ENCODE measurements at places on chromosomes 1 and 21. TPM values are rescaled to one million over a fixed set of nuclear protein-coding genes. Genes with fewer than 3 reads are reported as not detected.

Gene LRRC8C
- 6.4 TPM for total RNA-seq

GRCh38 chr1:192147696-192148095 lies 10.6 kb upstream of the RGS18 start:
- DNase-seq, result no peak

Gene MATN1
- total RNA-seq, result 0.20 TPM

DNA sequence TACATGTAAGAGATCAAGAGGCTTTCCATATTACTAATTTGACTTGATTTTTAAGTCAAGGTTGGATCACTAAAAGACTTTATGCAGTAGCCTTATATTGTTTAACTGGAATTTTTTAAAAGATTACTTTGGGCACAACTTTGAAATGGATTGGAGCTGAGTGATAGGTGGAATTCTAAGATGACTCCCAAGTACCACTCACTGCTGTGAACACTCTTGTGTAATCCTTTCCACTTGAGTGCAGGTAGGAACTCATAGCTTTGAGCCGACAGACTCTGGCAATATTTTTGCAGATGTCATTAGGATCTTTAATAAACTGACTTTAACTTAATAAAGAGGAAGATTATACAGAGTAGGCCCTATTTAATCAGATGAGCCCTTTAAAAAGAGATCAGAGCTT lies 831.1 kb upstream of the NCAM2 start:
- no peak for DNase-seq

Gene OR2L8
- not detected for total RNA-seq

- peak; percentile 23 for DNase-seq
These were observed 20.5 kb upstream of the RPTN start for GRCh38 chr1:152179566-152179965.

Gene TNFRSF1B
- total RNA-seq, result not detected

Gene SPRR2F
- total RNA-seq, result not detected

Gene NPL
- total RNA-seq, result 2.6 TPM

GRCh38 chr1:241802863-241803262 lies 45.1 kb upstream of the EXO1 start:
- DNase-seq, result no peak

- DNase-seq, result no peak
These were observed 123.9 kb downstream of the GLIS1 start for GRCh38 chr1:53615101-53615500.

Gene TNNI3K
- total RNA-seq, result not detected

- no peak for DNase-seq
These were observed 19.1 kb downstream of the MARCKSL1 start for GRCh38 chr1:32316903-32317277.

Gene KRTAP19-1
- not detected for total RNA-seq

GRCh38 chr1:106266786-106267185 lies 789.7 kb upstream of the PRMT6 start:
- DNase-seq, result no peak

GRCh38 chr1:154614247-154614646 lies 6.3 kb upstream of the ADAR start:
- DNase-seq, result no peak

GRCh38 chr21:33116676-33117075 lies 46.7 kb downstream of the OLIG1 start:
- DNase-seq, result peak; percentile 43

Gene ST6GALNAC5
- 2.1 TPM for total RNA-seq

DNA sequence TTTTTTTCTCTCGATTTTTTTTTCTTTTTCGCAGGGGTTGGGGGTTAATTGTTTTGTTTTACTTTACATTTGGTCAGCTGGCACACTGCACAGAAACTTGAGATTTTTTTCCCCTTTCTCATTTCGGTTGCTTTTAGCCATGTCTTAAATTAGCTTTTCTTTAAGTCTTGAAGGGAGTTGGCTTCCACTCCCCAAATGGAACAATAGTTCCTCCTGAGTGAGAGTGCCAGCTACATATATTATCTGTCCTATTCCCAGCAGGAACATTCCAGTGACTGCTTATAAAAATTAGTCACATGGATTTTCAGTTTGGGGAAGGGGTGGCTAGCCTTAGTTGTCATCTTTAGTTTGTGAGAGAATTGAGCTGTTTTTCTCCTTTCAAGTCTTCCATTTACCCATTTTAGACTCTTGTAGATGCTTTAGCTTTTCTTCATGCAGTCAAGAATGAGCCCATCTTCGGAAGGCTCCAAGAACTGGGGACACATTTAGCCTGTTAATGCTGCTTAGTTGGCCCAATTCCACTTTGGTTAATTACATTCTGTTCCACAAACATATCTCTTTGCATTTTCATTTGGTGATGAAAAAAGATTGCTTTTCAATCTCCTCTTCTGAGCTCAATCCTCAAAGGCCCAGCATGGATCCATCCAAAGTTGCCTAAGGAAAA lies 510.1 kb upstream of the CXADR start:
- DNase-seq, result no peak

Gene GPR157
- total RNA-seq, result 4.7 TPM

DNA sequence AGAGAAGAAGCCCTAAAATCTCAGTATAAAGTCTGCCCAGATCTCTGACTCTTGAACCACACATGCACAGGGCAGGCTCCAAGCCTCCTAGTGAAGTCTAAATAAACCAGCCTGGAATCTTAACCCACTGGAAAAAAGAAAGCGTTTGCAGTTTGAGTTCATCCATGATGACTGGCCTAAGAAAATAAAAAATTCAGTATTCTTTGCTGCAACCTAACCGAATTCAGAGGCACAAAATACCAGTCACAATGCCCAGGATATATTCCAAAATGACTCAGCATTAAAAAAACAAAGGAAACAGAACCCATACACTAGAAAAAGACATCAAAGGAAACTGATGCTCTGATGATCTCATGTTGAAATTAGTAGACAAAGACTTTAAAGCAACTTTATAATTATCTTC lies 269.2 kb downstream of the SDCCAG8 start:
- peak; percentile 85 for DNase-seq

- no peak for DNase-seq
These were observed 71.3 kb downstream of the RIPK4 start for GRCh38 chr21:41695513-41695912.

GRCh38 chr1:206447422-206447765 lies 22.9 kb upstream of the IKBKE start:
- DNase-seq, result no peak

Gene SPRR3
- total RNA-seq, result not detected

DNA sequence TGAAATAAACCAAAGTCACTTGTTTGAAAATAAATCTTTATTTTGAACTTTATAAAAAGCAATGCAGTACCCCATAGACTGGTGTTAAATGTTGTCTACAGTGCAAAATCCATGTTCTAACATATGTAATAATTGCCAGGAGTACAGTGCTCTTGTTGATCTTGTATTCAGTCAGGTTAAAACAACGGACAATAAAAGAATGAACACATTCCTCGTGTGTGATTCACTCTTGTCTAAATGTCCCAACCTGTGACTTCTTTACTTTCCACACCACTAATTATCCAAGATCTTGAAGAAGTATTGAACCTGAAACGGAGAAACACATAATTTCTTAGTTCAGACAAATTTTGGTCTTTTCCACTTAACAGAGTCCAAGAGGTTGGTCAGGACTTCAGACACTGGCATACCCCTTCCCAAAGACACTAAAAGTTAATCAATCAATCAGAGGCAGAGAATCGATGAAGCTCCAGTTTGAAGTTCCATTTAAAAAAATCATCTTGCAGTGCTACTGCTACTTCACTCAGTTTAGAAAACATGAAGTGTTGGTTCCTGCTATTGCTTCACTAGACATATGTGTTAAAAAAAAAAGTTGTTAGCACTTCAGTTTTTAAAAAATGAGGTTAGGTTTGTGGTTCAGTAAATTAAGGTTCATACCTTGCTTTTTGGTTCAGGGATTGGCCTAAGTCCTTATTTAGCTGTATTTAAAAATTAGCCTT lies 26.2 kb downstream of the ATP1B1 start:
- no peak for DNase-seq

Gene KCNA3
- under 0.01 TPM for total RNA-seq

Gene CDC42BPA
- total RNA-seq, result 24.2 TPM

Gene PTPRC
- total RNA-seq, result 0.98 TPM

GRCh38 chr1:91928026-91928425 lies 21.2 kb upstream of the BRDT start:
- no peak for DNase-seq

Gene OR2T35
- not detected for total RNA-seq

DNA sequence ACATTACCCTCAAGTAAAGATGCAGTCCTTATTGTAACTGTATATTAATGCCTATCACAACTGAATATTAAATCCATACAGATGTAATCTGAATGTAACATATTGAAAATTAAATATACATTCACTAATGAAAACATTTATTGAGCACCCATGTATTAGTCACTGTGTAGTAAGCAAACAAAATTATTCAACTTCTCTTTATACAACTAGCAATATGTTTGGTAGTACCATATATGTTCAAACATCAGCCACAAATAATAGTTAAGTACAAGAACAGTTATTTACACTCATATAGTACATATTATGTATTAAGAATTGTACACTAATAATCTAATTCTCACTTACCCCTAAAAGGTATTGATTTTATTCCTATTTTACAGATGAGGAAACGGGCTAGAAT lies 17.9 kb downstream of the KIF14 start:
- DNase-seq, result no peak

Gene ESPN
- total RNA-seq, result 0.10 TPM

DNA sequence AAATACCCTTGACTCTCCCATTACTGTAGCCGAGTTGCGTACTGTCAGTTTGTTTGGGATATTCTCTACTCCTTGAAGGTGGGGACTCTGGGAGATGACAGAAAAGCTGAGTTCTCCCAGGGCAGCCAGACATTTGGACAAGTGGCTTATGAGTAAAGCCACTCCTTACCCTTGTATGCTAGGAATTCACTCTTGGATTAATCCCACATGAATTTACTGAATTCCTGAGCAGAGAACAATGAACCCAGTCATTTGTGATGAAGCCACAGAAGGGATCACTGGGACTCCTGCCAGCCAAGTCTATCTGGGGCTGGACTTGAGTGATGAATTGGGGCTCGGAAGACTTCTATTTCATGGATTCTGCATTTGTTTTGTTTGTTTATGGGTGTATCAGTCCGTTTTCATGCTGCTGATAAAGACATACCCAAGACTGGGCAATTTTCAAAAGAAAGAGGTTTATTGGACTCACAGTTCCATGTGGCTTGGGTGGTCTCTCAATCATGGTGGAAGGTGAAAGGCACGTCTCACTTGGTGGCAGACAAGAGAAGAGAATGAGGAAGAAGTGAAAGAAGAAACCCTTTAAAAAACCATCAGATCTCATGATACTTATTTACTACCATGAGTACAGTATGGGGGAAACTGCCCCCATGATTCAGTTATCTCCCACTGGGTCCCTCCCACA lies 25.1 kb downstream of the C1orf116 start:
- DNase-seq, result peak; percentile 95

Gene NHLH2
- not detected for total RNA-seq

- no peak for DNase-seq
These were observed 129.7 kb downstream of the RUNX1 start for GRCh38 chr21:34919406-34919805.

Gene DOP1B
- total RNA-seq, result 7.6 TPM

- no peak for DNase-seq
These were observed 16.8 kb downstream of the PTAFR start for GRCh38 chr1:28159680-28160079.

DNA sequence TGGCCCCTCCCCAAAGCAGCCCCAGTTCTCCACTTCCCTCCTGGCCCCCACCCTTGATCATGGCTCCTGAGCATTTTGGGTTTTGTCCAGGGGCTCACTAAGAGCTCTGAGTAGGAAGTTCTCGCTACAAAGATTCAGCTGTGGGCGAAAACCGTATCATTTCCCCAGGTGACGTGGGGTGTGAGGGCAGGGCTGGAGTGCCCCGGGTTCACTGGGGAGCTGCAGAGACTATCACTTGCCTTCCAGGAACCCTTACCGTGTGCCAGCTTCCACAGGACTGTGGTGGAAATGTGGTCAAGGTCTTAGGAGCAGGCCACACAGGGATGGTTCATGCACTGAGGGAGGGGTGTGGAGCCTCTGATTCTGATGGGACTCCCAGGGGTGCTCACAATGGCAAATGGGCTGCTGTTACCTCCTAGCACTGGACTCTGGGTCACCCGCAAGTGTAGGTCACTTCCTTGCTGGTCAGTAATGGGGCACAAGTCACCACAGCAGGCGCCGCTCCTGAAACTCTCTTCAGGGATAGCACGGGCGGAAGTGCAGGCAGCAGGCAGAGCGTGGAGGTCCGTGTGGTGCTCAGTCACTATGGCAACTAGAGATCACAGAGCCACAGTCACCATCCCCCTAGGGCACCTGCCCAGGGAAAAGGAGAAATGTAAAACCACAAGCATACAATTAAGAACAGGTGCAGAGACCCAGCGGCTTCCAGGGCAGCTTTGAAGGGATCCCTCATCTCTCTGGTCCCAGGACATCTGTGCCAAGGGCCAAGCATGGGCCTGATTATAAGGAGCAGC lies 35.4 kb downstream of the RSPH1 start:
- DNase-seq, result peak; percentile 8

DNA sequence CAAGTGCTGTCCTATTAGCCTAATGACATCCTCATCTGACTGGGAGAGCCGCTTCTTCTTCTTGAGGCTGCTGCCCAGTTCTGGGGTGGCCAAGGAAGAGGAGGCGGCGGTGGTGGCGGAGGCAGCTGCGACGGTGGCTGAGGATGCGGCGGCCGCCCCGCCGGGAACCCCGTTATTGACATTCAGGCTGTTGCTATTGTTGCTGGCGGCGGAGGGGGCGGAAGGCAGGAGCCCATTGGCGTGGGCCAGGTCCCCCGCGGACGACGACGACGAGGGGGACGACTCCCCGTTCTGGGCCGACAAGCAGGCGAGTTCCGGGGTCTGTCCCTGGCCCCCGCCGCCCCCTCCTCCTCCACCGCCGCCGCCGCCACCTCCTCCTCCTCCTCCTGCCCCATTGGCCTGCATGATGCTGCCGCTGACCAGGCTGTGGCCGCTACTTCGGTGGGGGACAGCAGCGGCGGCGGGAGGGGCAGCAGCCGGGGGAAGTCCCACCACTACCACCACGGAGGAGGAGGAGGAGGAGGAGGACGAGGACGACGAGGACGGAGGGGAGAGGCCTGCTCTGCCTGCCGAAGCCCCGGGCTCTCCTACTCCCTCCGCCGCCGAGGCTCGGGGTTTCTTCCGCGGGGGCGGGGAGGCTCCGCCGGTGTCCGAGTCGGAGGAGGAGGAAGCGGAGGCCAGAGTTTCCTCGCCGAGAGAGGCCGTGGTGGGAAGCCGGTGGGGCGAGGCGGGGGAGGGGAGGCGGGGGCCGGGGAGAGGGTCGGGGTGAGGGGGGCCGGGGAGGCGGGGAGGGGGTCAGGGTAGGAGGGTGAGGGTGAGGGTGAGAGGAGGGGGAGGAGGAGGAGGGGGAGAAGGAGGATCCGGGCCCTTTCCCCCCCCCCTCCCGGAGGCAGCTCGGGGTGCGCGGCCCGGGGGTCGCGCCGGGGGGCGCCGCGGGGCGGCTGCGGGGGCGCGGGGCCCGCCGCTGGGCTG lies 610 bp downstream of the WDR26 start:
- peak; percentile 15 for DNase-seq

Gene NID1
- total RNA-seq, result 50.9 TPM

Gene KRTAP19-3
- not detected for total RNA-seq

Measured in RPMI7951 (cell line).